Anterior cingulate cortex (tissue), 58 donors: ENCODE measurements at places on chromosomes 6 and 20.

GRCh38 chr6:135135835-135136234, 45.3 kb upstream of the MYB start:
- no peak for DNase-seq

DNA sequence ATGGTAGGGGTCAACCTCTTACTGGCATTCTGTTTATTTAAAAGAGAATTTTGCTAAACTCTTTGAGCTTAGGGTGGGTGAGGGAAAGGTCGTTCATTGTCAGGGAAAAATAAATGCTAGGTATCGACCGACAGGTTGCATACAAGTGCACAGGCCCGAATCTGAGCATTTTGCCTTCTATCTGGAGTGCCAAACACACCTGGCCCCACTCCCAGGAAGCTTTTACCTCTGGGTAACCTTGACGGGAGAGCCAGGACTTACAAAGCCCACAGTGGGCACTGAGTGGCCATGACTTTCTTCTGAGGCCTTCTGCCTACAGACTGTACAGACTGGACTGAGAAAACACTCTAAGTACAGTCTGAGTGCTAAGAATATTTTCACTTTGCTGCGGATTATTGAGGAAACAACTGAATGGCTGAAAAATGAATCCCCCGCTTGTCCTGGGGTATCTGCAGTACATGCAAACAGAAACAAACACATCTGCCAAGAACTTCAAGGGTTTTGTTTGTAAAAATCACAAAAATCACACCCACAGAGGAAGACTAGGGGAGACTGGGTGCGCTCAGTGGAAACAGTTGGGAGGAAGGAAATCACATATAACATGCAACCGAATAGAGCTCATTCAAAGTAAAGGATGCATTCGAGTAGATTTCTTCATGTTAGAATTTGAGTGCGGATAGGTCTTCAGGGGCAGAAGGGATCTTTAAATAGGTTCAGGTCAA, 152.8 kb downstream of the NFATC2 start:
- DNase-seq = no peak

GRCh38 chr20:21259346-21259745, 43.8 kb upstream of the XRN2 start:
- peak; percentile 2 for DNase-seq

DNA sequence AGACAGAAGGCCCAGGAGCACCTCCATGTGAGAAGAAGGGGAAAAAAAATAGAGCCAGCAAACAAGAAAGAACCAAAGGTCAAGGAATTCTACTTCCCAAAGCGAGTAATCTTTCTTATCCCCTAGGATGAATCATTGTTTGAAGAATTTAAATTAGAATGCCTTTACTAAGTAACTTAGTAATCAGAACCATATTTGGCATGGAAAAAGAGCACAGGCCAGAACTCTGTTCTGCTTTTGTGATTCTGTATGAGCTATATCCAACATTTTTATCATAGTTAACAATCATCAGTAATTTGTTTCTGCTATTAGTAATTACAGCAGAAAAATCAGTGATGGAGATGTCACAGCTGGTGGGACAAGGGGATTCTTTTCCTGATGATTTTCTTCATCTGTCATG, 228.8 kb upstream of the FAM83B start:
- no peak for DNase-seq

DNA sequence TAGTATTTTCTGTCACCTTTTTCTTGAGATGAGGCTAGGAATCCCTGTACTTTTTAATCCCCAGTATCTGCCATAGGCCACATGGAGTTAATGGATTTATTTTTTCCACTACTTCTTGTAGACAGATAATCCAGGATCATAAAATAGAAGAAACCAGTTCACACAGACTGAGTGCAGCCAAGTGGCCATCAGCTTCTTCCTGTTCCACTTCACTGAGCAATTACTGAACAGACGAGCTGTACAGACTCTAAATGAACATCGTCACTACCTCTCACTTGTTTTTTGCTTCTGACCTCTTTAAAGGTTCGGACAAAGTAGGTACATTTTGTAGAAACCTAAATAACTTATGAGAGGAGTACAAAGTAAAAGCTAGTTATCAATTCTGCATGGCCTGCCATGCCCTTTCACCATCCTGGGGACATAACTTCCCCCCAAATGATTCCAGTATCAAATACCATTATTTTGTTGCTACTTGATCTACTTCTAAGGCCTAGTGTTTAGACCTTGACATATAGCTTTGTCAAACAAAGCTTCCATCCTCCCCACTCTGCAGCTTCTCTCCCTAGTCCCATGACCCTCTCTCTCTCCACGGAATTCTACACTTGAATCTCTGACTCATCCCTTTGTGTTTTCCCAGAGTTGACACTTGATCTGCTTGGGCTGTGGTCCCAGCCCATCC, 34.4 kb upstream of the ARHGAP18 start:
- DNase-seq = no peak

- DNase-seq = no peak
Observed at GRCh38 chr6:107114926-107115694, at the start of gene BEND3. Gene BEND3 (minus strand): TSS chr6:107115515. CDS start chr6:107099285, 16,230 bp downstream.

GRCh38 chr6:145904868-145905267, 59.3 kb downstream of the SHPRH start:
- no peak for DNase-seq
